Heart left ventricle (tissue), 16 donors: ENCODE measurements at places on chromosomes 2 and 18. TPM values are rescaled to one million over a fixed set of nuclear protein-coding genes. Genes with fewer than 3 reads are reported as not detected.

Gene PDE11A
- 0.77 TPM for total RNA-seq

Gene SLC9A2
- not detected for total RNA-seq

Gene ZNF519
- 6.3 TPM for total RNA-seq

Gene ENOSF1
- 14.1 TPM for total RNA-seq

Gene MRPS9
- 71.2 TPM for total RNA-seq

Gene SEMA4F
- 3.6 TPM for total RNA-seq

DNA sequence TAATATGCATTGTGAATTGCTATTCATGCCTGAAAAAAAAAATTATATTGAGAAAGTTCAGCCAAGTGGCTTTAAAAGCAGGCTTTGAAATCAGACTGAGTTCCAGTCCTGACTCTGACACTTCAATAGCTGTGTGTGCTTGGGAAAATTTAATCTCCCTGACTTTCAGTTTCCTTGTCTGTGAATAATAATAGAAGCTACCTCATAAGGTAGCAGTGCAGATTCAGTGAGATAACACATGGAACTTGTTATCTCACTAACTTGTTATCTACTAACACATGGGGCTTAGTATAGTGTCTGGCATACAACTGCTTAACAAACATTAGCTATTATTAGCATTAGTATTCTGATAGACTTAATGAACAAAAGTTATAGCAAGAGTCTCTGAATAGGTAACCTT lies 14.9 kb downstream of the ALS2 start:
- peak overlapping the region; percentile 43 for H3K27ac ChIP-seq
- peaks cover 15% of the 10 kb centered on the region for H3K4me1 ChIP-seq
- DNase-seq: no peak
- H3K27me3 ChIP-seq: no peaks in the 10 kb centered on the region

- peaks cover 23% of the 10 kb centered on the region for H3K36me3 ChIP-seq
- no peak for DNase-seq
- H3K27ac ChIP-seq: no peak overlapping the region
- H3K4me1 ChIP-seq: peaks cover 5% of the 10 kb centered on the region
Observed at GRCh38 chr2:97644023-97644717, 1.7 kb upstream of the COX5B start.

DNA sequence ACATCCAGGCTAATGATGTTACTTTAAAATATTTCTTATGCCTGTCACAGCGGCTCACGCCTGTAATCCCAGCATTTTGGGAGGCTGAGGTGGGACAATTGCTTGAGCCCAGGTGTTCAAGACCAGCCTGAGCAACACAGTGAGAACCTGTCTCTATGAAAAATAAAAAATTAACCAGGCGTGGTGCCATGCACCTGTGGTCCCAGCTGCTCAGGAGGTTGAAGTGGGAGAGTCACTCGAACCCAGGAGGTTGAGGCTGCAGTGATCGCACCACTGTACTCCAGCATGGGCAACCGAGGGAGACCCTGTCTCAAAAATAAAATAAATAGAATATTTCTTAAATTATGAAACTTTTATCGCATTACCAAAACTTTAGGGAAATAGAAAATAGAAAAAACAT lies 28.1 kb upstream of the ACTR3 start:
- H3K4me3 ChIP-seq: no peak overlapping the region
- DNase-seq: no peak
- no peaks in the 10 kb centered on the region for H3K27me3 ChIP-seq
- no peak overlapping the region for H3K27ac ChIP-seq
- no peaks in the 10 kb centered on the region for H3K4me1 ChIP-seq
- H3K36me3 ChIP-seq: no peaks in the 10 kb centered on the region

- no peak overlapping the region for H3K4me3 ChIP-seq
- H3K27me3 ChIP-seq: no peaks in the 10 kb centered on the region
- no peaks in the 10 kb centered on the region for H3K4me1 ChIP-seq
- no peak for DNase-seq
Observed at GRCh38 chr2:54015798-54016699, 45.3 kb upstream of the PSME4 start.

DNA sequence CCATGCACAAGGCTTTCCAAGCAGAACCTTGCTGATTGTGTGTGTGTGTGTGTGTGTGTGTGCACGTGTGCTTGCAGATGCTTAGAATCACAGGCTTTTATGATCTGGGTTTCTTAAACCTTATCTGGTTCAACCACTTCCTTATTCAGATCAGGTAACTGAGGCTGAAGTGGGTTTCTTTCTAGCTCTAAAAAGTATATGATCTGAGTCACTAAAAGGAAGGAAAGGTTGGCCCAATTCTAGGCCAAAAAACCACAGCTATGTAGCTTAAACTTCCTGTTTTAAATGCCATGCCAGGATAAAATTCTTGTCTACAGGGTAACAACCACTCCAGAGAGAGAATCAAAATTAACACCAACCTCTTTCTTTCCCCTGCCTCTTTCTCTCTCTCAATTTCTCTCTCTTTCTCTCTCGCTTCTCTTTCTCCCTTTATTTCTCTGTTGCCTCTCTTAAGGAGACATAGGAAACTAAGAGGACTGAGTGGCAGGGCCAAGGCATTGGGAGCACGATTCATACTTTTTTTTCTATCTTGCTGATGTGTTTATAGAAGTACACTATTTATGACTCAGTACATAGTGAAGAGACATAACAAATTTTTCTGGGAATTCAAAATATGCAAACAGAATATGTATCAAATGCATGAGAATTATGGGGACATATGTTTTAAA lies 140.3 kb downstream of the TRIB2 start:
- DNase-seq: no peak
- H3K27ac ChIP-seq: no peak overlapping the region
- peaks cover 13% of the 10 kb centered on the region for H3K4me1 ChIP-seq
- H3K36me3 ChIP-seq: no peaks in the 10 kb centered on the region
- no peak overlapping the region for H3K4me3 ChIP-seq

GRCh38 chr2:26652361-26653041 lies 11.3 kb upstream of the CIB4 start:
- peaks cover 5% of the 10 kb centered on the region for H3K27me3 ChIP-seq
- no peaks in the 10 kb centered on the region for H3K4me1 ChIP-seq
- H3K27ac ChIP-seq: no peak overlapping the region
- H3K36me3 ChIP-seq: no peaks in the 10 kb centered on the region
- no peak for DNase-seq
- no peak overlapping the region for H3K4me3 ChIP-seq

DNA sequence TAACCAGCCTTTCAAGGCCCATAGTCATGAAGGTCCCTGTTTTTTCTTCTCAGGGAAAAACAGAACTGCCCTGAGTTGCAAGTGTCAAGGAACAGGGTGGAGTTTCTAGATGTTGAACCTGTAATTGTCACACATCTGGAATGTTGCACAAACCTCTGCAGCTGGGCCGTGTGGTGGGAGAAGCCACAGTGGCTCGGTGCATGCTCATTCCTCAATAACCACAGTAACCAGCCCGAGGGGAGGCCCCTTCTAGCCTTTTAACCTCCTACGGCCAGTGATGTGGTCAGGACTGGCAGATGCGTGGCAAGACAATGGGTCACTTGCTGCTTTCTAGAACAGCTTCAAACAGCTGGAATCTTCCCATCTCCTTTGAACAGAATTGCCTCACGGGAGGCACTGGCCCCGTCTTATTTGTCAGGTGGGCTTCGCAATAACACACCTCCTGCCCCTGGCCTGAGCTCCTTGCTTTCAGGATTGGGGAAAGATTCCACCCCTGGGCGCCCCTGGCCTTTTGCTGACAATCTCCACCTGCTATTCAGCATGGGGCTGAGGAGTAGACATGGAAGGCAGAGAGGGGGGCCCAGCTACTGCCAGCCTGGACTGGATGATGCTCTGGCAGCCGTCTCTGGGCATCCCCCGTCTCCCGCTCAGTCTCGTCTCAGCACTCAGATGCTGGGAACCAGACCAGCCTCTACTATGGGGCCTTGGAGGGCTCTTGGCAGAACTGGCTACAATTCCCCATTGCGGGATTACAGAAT lies 102.9 kb downstream of the KLHL29 start:
- no peaks in the 10 kb centered on the region for H3K4me1 ChIP-seq
- DNase-seq: no peak
- no peaks in the 10 kb centered on the region for H3K27me3 ChIP-seq

DNA sequence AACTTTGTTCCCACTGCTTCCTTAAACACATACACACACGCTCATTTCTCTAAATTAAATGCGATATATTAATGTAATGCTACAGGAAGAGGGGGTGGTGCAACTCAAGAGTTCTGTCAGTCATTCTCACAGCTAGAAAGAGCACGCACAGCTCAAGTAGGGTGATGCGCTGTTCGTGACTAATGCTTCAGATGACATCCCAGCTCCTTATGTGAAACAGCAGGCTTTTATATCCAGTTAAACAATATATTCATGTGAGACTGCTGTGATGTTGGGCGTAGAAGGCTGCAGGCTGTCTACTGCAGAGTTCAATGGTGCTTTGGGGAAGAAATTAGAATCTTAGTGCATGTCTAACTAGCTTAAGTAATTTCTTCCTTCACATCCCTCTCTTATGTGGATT lies 912.6 kb upstream of the FSHR start:
- no peak overlapping the region for H3K4me3 ChIP-seq
- no peaks in the 10 kb centered on the region for H3K27me3 ChIP-seq
- no peaks in the 10 kb centered on the region for H3K36me3 ChIP-seq
- H3K4me1 ChIP-seq: no peaks in the 10 kb centered on the region
- DNase-seq: no peak

DNA sequence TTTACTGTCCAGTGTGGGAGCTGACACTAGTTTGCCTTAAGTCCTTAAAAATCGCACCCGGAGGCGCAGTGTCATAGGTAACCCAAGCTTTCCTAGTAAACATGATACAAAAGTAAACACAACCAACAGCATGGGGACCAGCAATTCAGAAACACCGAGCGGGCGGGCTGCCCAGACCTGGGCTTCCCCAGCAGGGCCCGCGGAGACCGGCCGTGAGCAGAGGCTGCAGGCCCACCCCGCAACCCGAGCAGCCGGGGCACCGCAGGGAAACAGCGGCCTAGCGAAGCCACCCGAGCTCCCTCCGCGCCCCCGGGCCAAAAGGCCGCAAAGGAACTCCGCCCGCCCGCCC lies 296 bp downstream of the TTC21B start:
- H3K27ac ChIP-seq: peak overlapping the region; percentile 83
- H3K36me3 ChIP-seq: no peaks in the 10 kb centered on the region
- H3K4me3 ChIP-seq: peak overlapping the region; percentile 54
- no peaks in the 10 kb centered on the region for H3K27me3 ChIP-seq
- H3K4me1 ChIP-seq: peaks cover 8% of the 10 kb centered on the region

- no peak overlapping the region for H3K27ac ChIP-seq
- no peak overlapping the region for H3K4me3 ChIP-seq
- DNase-seq: no peak
- no peaks in the 10 kb centered on the region for H3K36me3 ChIP-seq
- no peaks in the 10 kb centered on the region for H3K4me1 ChIP-seq
- H3K27me3 ChIP-seq: no peaks in the 10 kb centered on the region
Observed at GRCh38 chr2:41413813-41414485, 633.9 kb upstream of the PKDCC start.

GRCh38 chr18:27966881-27967280 lies 210.0 kb downstream of the CDH2 start:
- peaks cover 44% of the 10 kb centered on the region for H3K36me3 ChIP-seq
- no peak overlapping the region for H3K27ac ChIP-seq
- H3K4me3 ChIP-seq: no peak overlapping the region
- no peaks in the 10 kb centered on the region for H3K27me3 ChIP-seq
